ENCODE measurements at places on chromosomes 6 and 20.

DNA sequence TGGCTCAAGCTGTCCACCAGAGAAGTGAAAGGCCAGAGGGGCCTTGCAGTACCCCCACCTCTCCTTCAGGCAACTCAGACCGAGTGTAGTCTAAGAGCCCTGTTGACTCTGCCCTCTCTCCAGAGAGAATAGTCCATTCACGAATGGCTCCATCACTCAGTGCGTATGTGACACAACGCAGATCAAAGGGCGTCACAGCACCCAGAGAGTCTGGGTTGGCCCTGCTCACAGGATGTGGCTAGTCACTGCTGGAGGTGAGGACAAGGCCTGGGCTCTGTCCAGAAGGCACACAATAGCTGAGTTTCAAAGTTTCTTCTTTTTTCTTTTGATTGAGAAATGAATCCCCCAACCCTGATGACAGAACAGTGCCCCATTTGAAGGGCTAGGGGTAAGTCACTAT is 74.1 kb downstream of the TRMT11 start:
- DNase-seq, result no peak

DNA sequence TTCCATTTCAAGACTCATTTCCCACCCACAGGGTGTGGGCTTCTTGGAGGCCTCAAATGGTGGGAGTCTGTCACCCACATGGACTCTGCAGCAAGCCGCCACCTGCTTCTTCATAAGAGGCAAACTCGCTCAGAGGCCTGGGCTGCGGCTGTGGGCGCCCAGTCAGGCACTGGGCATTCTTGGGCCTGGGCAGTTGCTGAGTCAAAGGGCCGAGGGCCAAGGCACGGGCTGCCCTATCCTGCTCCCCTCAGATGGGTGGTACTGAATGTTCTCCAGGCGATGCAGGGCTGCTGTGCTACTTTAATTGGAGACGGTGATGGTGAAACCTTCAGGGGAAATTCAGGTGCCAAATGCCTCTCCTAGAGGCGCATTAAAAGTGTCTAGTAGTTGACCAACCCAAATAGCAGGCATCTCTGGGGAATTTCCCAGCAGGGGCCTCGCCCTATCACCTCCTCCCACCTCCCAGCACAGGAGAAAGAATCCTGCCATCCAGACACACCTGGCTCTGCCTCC is 57.9 kb downstream of the MAFB start:
- peak; percentile 48 for DNase-seq

GRCh38 chr20:24051160-24051559 is 62.6 kb upstream of the GGTLC1 start:
- no peak for DNase-seq

DNA sequence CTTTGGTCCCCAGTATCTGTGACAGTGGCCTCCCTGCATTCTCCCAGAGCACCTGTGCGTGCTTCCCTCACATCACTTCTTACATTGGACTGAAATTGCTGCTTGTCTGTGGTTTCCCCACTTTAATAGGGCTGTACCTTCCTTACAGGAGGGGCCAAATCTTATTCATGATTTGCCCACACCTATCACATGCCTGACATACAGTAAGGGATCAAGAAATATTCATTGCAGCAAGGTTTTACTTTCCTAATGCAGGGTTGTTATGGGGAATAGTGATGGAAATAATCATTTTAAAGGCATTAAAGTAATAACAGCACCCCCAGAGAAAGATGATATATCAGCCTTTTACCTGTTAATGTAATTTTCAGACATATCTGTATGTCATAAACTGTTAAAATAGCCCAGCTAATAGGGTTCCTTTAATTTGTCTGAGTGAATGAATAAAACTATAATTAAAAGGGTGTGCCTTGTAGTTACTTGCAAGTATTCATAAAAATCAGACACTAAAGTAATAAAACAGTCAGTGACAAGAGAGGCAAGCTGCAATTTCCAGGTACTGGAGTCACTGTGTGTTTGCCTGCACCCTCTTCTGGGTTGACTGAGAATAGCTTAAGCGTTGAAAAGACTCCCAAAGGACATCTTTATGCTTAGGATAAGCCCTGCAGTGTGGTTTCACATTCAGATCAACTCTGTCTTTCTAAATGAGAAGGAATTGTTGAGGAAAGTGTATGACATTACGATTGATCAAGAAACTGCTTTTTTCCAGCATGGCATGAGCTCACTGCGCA is 182.7 kb downstream of the PHACTR1 start:
- DNase-seq, result no peak

DNA sequence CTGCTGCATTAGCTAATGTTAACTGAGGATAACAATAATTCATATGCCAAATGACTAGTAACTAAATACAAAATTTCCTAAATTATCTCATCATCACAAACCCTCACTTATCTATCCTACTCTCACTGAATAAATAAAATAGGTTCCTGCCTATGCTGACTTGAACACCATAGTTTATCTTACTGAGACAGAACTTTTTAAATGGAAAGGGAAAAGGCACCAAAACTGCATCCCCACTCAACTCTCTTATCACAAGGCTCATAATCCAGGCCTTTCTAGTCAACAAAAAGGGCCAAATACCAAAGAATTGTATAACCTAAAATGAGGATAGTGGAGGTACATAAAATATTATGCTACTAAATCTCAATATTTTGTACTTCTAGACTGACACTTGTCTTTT is 23.1 kb downstream of the OSTM1 start:
- no peak for DNase-seq
